ENCODE measurements at places on chromosomes 5 and 9.

- DNase-seq: no peak
Measured at GRCh38 chr5:139682016-139682975, 34.1 kb downstream of the CXXC5 start.

DNA sequence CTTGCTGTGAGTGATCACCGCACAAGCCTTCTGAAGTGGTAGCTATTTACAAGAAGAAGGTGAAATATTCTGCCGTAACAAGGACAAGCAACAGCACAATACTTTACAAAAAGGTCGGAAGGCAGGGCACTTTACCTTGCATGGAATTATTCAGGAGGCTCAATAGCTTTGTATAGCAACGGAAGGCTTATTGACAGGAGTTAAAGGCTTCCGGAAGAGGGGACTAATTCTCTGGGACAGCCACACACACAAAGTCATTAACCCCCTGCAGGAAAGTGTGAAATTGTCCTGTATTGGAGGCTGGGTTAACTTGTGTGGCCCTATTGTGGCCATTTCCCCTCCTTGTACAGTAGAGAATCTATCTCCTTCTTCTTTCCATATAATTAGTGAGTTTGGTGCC is 199.3 kb upstream of the SEMA6A start:
- DNase-seq: no peak

DNA sequence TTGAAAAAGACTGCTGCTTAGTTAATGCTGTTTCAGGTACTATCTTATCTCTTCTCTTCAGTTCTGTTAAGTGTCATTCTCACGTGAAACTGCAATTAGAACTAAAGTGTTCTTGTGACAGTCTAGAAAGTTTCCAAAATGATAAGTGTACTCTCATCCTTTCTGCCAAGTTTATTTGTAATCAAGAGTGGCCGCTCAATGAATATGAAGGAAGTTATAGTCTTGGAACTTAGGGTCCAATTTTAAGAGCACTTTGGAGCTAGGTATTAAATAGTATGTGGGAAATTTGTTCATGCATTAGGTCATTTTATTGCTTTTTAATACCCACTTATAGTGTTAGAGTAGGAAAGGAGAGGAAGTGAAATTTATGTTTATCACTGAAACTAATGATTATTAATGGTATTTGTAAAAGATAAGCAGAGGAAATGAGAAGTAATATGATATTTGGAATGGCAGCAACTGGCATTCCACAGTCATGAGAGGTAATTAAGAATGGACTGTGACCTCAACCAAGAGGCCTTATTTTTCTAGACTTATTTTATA is 20.4 kb downstream of the XRCC4 start:
- no peak for DNase-seq

- no peak for DNase-seq
Measured at GRCh38 chr5:138961221-138961620, 86.1 kb upstream of the LRRTM2 start.

DNA sequence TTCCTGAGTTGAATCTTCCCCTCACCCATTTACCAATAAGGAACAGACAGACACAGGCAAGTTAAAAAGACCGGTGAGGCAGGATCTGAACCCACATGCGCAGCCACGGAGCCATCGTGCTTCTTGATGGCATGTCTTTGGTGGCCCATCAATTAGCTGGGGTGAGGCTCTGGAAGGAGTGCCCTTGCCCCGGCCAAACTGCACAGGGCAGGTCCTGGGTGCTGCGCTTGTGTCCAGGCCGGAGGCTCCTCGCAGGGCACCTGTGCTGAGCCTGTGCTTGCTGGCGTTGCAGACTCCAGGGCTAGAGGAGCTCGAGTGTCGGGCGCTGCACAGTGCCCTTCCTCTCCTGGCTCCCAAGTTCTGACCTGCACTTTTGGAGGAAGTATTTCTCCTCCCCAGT is 66.4 kb downstream of the PSMB7 start:
- DNase-seq: no peak

DNA sequence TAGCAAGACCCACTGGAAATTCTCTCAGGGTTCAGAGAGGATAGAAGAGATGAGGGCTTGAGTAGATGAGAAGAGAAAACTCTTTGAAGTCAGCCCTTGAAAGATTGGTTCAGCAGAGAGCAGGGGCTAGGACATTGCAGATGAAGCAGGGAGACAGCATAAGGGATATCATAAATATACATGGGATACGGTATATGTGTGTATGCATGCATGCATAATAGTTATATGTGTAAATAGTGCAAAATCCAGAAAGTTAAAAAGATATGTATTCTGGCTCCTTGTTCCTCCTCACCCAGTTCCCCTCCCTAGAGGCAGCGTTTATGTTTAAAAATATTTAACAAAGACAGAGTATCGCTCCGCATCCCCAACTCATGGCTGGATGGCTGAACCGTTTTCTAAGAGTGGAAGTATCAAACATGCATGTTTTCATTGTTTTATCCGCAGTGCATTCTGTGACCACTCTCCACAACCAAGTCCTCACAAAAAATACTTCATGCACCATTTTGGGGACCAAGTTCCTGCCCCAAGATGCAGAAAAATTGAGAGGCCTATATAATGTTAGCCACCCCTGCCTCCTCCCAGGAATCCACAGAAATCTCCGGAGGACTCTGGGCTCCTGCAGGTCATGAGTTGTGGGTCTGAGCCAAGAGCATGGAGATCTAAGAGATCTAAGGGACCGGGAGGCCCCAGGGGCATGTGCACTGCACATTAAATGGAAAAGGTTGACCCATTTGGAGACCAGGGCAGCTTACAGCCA is 119.5 kb downstream of the MTX3 start:
- DNase-seq: no peak

DNA sequence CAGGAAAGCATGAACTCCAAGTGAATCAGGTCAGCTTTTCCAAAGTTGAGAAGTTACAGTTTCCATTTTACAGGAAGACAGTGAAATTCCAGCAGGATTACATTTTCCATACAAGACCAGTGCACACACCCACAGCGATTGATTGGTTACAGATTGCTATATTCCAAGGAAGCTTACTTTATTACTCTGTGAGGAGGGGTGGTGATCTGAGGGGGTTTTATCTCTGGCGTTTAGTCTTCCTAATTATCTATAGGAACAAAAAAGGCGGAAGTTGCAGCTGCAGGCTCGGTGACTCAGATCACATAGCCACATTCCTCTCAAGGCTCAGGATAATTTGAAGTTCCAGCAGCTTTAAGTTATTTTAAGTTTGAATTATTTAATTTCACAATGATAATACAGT is 450.4 kb upstream of the NMUR2 start:
- DNase-seq: no peak

DNA sequence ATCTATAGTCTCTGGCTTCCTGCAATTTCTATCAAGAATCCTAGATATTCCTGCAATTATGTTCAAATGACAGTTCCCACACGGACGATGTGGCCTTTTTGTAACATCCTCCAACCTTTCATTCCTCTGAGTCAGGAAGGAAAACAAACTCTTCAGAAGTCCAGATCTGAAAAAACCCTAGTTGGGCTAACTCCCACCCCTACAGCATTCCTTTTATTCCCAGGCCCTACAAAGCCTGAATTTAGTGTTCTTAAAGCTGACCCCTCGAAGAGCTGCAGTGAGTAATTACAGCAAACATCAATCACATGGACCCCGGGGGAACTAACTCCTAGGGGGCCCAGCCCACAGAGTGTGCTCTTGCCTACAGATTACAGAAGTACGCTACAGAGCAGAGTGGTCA is 99.7 kb downstream of the SERINC5 start:
- no peak for DNase-seq

- DNase-seq: no peak
Measured at GRCh38 chr9:922731-923130, 53.7 kb upstream of the DMRT3 start.

DNA sequence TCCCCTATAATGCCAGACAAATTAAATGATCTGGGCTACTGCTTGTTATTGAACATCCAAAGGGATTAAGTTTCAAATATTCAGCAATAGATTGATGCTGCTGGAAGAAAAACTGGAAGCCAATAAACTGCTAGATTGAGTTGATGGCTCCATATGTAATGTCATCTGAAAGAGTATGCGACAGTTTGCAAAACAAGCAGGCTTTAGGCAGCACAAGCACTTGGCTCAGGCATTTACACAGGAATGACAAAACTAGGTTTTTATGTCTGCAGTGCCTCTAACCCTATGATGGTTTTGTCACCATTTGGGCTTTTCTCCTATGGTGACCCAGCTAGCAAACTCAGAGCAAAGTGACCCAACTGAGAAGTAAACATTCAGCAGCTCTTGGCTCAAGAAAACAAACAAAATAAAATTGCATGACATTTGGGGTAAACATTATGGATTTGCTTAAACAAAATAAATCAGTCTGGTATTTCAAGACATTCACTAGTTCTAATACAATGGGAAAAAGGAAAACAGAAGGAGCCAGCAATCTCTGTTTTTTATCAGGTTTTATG is 978.5 kb downstream of the DTWD2 start:
- DNase-seq: no peak

DNA sequence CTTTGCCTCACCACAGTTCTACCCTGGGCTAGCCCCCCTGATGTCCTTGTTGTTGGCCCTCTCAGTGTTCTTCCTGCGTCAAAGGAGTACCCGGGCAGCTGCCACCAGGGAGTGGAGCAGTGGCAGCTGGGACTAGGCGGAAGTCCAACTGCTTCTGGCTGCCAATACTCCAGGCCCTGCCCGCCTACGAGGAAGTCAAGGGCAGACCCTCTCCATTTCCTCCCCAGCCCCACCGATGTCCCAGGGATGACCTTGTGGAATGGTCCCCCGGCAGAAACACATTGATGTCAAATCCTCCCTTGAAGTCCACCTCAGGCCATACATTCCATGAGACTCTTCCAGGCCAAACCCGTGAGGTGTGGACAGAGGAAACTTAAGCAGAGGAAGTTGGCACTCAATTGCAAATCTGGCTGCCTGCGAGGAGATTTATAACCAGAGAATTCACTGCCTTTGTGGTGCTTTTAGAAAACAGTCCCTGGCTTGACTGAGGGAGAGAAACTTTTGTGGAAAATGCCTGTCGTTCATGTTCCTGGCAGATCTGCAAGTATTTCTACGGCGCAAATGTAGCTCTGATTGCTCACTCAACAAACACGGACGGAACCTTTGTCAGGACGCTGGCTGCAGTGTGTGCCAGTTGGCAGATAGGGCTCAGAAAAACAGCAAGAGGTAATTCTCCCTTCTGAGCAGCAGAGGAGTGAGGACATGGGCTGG is 339.7 kb downstream of the RAB3C start:
- DNase-seq: no peak

GRCh38 chr5:75668977-75669689 is 48.1 kb downstream of the POC5 start:
- no peak for DNase-seq

GRCh38 chr5:60386436-60387050 is 313.4 kb downstream of the DEPDC1B start:
- no peak for DNase-seq

DNA sequence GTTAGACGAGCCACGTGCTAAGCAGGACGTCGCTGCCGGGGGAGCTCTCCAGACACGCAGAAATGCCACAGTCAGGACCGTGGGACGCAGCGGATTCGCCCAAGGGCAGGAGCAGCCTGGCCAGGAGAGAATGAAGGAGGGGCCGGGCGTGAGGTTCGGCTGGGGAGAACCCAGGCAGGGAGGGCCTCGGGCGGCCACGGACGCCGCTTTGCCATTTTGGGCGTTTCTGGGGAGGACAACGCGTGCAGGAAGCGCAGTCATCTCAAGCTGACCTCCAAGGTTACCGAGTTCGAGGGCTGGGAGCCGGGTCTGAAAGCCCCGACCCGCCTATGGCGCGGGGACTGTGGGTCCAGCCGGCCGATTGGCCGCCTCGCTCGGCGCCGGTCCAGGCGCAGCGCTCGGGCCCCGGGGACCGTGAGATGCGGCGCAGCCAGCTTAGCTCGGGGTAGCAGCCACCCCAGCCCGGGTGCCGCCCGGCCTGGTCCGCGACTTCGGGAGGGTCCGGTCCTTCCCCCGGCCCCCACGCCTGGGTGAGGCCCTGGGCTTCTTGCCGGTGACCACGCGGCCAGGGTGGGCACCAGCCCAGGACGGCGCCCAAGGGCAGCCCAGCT is 760 bp upstream of the MAN1B1 start:
- no peak for DNase-seq

DNA sequence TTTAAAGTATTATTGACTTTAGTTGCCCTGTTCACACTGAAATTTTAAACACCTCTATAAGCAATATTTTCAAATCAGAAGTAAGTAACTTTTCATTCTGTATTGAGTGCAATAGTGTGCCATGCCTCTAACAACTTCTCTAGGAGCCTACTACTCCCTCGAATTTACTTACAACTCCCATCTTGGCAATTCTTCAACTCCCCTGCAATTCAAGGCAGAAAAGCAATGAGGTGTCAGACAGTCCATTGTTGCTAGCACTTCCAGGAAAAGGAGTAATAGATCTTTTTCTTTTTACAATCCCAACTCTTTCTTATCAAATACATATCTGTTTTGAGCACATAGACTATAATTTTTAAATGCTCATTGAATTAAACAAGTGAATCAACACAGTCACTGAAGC is 222.7 kb upstream of the PUM3 start:
- DNase-seq: no peak

DNA sequence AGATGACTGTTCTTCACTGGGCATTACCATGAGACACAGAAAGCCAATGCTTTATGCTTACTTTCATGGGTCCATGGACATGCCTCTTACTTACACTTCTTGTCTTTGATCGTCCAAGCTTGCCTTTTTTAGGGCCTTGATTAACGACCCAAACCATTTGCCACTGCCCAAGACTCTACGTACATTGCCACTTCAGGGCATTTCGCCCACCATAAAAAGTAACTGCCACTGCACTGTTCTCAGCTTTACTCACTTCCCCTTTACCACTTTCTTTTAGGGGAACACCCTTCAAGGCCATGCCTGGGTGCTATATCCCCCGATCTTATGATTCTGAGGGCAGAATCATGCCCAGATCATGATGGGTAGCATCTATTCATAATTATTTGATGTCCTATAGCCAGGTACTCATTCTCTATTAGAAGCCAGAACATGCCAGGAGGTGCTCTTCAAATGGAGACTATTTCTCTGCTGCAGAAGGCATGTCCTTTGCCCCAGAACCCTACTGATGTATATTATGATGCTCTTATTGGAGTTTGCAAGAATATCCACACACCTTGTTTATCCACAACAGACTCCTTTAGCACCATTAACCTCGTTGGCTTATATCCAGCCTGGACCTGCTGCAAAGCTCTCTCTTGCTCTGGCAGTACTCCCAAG is 64.1 kb upstream of the RAD23B start:
- no peak for DNase-seq

- no peak for DNase-seq
Measured at GRCh38 chr5:57680686-57681085, 198.1 kb upstream of the ACTBL2 start.

DNA sequence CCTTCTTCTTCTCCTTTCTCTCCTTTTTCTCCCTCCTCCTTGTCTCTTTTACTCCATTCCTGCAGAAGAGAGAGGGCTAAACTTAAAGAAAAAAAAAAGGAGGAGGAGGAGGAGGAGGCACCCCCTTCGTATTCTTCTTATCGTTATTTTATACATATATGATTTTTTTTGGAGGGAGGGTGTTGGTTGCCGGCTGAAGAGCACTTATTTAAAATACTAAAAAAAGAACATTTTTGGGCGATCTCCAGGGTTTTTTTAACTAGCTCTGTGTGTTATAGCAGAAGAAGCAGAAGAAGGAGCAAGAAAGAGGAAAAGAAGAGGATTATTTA is 381 bp downstream of the NR2F1 start:
- DNase-seq: no peak
